ENCODE measurements at places on chromosomes 5 and 9.

DNA sequence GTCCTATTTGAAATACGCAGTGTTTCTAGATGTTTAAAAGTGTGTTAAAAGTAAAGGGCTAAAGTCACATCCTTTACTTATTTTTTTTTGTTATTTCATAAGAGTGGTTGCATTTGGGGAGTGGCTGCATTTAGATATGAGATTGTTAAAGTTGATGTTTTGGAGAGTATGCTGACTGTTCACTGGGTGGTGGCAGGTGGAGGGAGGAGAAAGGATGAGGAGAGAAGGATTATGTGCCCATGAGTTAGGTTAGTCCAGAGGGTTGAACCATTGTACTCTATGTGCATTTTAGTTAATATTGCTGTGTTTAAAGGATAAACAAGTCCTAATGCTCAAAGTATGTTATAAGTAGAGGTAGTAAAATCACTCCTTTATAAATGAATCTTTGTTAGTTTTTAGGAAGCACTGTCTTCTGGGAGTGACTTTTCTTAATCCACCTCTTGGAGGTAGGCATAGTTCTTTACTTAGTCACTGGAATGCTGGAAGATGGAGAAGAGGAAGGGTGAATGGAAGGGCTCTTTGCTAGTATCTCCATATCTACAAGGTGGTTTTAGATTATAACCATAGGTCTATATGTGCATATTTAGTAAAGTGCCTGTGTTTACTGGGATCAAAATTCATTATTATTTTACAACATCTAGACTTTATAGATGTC, 332.3 kb downstream of the NPR3 start:
- DNase-seq: no peak

DNA sequence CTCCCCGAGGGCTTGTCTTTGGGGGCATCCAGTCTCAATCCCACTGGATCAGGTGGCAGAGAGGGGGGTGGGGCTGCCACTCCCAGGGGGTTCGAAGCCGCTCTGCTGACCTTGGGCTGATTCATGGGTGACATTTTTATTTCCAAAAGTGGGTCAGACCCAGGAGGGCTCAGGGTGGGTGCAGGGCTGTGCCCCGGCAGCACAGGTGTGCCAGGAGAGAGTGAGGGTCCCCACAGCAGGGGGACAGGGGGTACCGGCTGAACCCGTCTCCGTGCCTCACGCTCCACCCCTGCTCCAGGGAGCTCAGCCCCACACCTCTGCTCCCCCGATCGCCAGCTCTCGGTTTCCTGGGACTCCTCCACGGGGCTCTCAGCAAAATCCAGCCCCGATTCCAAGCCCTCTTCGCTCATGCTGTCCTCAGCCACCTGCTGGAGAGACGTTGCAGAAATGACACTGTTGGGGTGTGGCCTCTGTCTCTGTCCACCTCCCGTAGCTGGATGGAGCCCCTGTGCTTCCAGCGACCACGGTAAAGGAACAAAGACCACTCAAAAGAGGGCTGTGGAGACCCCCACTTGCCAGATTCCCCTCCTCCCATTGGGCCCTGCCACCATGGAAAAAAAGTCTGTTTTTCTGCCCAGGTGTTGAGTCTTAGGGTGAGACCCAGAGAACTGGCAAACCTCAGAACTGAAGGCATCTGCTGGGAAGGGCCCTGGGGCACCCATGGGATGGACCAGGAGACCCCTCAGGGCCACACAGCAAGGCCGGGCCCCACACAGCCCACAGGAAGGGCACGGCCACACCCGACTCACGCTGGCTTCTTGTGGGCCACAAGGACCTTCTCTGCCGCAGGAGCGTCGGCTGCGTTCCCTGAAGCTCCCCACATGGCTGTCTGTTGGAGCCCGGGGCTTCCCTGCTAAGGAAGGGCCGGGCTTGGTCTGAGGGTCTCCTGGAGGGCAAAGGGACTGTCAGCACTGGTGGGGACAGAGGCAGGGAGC, 10.6 kb upstream of the QSOX2 start:
- no peak for DNase-seq

DNA sequence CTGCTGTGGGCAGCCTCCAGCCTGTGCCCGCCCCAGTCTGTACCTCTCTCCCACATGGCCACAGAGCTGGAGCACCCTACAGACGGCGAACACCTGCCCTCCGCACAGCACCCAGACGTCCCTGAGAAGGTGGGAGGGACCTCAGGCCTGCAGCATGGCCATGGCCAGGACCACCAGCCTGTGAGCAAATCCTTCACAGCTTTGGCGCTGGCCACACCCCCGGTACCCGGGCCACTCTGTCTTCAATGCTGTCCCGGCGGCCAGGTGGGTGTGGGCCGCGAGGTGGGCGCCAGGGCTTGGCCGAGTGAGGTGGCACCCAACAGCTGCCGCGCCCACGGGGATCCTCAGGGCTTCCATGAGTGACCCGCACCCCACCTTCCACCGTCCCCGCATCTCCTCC, 18.7 kb downstream of the NOTCH1 start:
- no peak for DNase-seq

DNA sequence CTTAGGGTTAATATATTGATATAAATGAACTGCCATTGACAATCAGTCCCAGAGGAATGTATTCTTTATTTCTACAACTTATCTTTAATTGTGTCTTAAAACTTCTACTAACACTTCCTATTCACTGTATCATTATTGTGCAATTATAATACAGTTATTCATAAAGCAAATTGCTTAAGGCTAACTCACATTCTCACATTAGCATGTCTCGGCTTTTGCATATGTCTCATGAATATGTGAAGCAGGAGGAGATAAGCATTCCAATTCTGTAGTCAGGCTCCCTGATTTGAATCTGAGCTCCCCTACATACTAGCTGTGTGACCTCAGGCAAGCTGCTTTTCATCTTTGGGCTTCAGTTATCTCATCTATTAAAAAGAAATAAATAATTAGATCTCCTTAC, 45.4 kb downstream of the PLGRKT start:
- DNase-seq: no peak

GRCh38 chr9:71552480-71552879, 215.8 kb downstream of the CEMIP2 start:
- DNase-seq: no peak

- DNase-seq: no peak
These were observed 236.2 kb downstream of the SYK start for GRCh38 chr9:91037511-91038482.

GRCh38 chr5:104754311-104754995, 1191.9 kb upstream of the NUDT12 start:
- DNase-seq: no peak

DNA sequence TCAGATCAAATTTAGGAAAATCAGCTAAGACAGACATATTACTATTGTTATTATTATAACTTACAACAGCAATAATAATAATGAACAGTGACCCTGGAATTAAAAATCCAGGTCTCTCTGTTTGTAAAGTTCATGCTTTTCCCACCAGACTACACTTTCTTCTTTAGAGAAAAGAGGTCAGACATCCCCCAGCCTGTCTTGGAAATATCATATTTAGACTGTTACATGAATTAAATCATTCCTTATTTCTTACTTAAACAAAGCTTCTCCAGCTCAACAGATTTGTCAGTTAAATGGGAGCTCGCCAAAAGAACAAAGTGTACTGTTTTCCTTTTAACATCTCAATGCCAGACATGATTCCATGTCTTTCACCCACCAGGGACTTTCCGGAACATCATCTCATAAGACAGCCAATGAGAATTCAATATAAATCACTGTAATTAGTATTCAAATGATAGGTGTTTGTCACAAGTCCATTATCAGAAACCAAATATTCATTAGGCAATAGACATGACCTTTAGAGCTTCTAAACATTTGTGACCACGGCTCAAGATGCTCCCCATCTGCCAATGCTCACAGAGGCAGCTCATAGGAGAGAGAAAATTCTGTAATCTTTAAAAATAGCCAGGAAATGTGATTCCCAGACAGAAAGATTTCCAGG, 351.9 kb downstream of the ENC1 start:
- no peak for DNase-seq

GRCh38 chr9:135865531-135865930, 41.8 kb downstream of the CAMSAP1 start:
- no peak for DNase-seq

DNA sequence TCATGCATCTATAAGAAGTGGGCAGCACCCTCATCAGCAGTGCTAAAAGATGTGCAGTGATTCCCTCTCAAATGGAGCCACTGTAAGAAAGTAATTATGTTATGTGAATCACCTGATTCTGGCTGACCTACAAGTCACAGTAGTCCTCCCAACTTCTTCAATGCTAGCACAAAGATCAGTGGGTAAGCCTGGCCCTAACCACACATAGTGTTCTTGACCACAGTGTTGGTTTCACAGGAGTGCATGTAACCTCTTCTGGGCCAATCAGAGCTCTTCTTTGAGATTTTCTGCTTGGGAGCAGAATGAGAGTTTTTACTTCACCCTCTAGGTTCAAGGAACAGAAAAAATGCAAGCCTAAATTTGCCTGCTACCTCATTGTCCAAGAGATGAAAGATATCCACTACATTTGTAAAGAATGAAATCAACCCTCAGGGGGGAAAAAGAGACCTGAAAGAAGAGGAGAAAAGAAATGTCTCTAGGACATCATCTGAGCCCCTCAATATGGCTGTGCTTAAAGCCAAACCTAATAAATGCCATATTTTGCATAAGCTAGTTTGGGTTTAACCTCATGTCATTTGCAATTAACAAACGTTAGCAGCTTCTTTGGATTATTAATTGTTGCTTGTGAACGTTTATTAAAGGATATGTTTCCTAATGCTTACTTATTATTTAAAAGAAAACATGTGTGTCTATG, 65.3 kb upstream of the ADRB2 start:
- DNase-seq: no peak

DNA sequence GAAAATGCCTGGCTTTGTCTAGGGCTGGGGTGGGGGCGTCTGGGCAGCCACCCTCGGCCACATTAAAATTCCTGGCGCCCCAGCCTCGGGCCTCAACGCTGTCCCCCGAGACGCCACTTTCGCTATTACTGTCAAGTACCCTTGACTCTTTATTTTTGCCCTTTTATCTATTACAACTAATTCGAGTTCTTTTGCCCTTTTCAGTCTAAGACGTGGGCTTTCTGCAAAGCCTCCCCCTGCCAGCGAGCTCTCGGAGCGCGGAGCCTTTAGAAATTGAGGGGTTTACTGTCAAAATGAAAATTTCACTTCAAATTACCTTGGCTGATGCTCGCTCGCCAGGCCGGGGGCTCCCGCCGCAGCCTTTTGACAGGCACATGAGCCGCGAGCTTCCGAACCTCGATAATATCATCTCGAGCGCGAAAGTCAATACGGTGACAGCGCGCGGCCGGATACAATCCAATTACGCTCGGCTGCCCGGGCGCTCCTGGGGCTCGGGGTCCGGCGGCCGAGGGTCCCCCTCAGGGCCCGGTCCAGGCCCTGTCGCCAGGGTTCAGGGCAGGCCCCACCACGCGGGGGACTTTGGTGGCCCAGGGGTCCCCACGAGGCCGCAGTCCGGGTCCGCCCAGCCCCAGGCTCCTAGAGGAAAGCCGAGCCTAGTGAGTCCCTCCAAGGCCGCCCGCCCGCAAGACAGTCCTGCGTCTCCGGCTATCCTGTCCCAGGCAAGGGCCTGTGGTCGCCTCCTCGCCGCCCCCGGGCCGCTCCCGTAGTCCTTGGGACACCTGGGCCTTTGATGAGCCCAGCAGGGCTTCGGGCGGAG, 6.7 kb downstream of the IRX4 start:
- DNase-seq: no peak

DNA sequence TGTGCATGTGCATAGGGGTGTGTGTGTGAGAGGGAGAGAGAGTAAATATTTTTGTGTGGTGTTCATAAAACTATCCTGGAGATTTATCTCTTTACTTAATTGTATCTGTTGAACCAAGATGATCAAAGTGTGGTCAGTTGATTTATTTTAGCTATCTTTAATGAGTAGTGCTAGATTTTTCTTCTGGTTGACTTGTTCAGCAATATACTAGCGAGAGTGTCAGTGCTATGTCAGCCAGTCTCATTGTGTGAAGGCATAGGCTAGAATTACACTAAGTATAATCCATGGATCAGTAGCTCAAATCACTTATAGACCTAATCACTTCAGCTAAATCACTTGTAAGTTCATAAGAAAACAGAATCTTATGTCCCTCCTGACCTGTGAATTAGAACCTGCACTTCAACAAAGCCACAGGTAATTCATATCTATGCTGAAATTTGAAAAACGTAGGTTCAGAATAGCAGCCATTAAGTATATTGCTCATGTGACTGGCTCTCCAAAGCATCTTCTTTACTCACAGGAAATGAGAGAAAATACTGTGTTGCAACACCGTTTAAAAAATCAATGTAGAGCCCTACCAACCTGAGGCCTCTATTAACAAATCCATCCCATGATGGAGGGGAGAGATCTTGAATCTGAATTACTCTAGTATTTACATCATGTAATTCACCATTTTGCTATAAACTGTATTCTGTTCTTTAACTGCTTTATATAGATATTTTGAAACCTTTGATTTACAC, 203.1 kb upstream of the ACTBL2 start:
- DNase-seq: no peak

DNA sequence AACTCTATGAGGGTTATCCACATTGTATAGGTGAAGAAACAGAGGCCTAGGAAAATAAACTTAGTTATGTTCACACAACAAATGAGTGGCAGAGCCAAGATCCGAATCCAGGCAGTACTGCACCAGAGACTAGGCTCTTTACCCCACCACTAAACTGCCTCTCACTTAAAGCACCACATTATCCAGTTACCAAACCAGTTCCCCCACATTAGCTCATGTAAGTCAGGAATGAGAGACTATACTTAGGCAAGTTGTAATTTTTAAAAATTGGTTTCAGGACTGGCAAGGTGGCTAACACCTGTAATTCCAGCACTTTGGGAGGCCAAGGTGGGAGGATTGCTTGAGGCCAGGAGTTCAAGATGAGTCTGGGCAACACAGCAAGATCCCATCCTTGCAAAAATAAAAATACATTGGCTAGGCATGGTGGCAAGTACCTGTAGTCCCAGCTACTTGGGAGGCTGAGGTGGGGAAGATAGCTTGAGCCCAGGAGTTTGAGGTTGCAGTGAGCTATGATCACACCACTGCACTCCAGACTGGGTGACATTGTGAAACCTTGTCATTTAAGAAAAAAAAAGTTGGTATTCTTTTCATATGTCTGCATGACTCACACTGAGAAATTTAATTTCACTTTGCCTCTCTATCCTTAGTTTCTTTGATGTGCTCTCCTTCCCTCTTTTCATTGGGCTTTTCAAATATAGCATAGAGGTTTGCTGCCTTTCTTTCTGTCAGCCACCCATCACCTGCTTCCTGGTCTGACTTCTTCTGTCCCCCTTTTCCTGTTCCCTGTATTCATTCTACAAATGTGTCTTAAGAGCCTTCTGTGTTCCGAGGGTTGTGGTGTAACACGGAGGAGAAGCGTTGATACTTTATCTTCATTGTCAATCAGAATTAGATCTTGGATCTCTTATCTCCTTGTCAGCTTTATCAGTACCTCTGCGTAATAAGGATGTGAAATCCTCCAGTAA, 64.7 kb downstream of the ERMP1 start:
- DNase-seq: no peak

GRCh38 chr5:59767211-59767605, 126.3 kb downstream of the PDE4D start:
- DNase-seq: no peak

- peak; percentile 49 for DNase-seq
These were observed 41.6 kb upstream of the LCP2 start for GRCh38 chr5:170338933-170339779.

DNA sequence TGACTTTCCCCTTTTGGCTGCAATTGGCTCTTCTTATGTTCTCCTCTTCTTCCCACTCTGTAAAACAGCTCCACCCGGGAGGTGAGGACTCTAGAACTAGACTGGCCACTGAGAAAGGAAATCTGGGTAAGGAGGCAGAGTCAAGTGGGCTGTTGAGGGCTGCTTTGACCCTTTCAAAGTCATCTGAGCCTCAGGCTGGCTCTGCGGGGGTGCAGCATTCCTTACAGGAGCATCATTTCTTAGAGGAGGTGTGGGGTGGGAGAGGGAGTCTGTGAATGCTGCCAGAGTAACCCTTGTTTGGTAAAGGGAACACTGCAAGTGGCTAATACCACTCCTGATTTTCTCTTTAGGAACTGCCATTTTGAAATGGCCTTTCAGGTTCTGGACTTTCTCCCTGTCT, 377.7 kb upstream of the SMARCA2 start:
- no peak for DNase-seq

Data from stimulated activated CD4-positive, alpha-beta T cell treated with anti-CD3 and anti-CD28 coated beads, Interleukin-15, amount 100 ng/mL, for 1 hour (primary cell).